Mesothelial cell of epicardium (in vitro differentiated cells): ENCODE measurements at places on chromosomes 1 and 21. TPM values are rescaled to one million over a fixed set of nuclear protein-coding genes. Genes with fewer than 3 reads are reported as not detected.

SLC22A15 gene
- 9.7 to 10.1 TPM (median 9.9 TPM) in 3 replicates for total RNA-seq

AXDND1 gene
- 0.29 to 1.4 TPM (median 0.97 TPM) in 3 replicates for total RNA-seq

KLHDC9 gene
- 4.2 to 5.4 TPM (median 5.4 TPM) in 3 replicates for total RNA-seq

EPHA10 gene
- 0.18 to 0.25 TPM (median 0.24 TPM) in 3 replicates for total RNA-seq

TEDDM1 gene
- total RNA-seq = not detected in 3 replicates

DIRAS3 gene
- 1.6 to 2.5 TPM (median 2.0 TPM) in 3 replicates for total RNA-seq

SH3BGR gene
- 4.3 to 4.6 TPM (median 4.5 TPM) in 3 replicates for total RNA-seq

KCNN3 gene
- 1.2 to 1.5 TPM (median 1.3 TPM) in 3 replicates for total RNA-seq

SPATA6 gene
- total RNA-seq = 17.7 to 18.1 TPM (median 17.9 TPM) in 3 replicates

SEC16B gene
- 3.1 to 3.7 TPM (median 3.2 TPM) in 3 replicates for total RNA-seq

PEA15 gene
- total RNA-seq = 37.4 to 42.1 TPM (median 41.2 TPM) in 3 replicates

ZNF362 gene
- 112 to 114 TPM (median 113 TPM) in 3 replicates for total RNA-seq

CFHR5 gene
- not detected in 3 replicates for total RNA-seq

ADAMTS1 gene
- 67.8 to 77.6 TPM (median 72.7 TPM) in 3 replicates for total RNA-seq

LCE1E gene
- total RNA-seq = not detected in 3 replicates

THEMIS2 gene
- 0.63 to 0.97 TPM (median 0.86 TPM) in 3 replicates for total RNA-seq

CHIA gene
- not detected in 3 replicates for total RNA-seq
